Naive thymus-derived CD8-positive, alpha-beta T cell (primary cell): ENCODE measurements at places on chromosomes 12 and 14.

GRCh38 chr14:56102941-56103340 is 15.3 kb upstream of the PELI2 start:
- DNase-seq = no peak
- peaks cover 5% of the 10 kb centered on the region for H3K27me3 ChIP-seq
- H3K4me3 ChIP-seq = no peak overlapping the region
- H3K4me1 ChIP-seq = no peaks in the 10 kb centered on the region
- no peaks in the 10 kb centered on the region for H3K36me3 ChIP-seq
- no peak overlapping the region for H3K27ac ChIP-seq

- H3K27ac ChIP-seq = peak overlapping the region; percentile 43
- H3K4me3 ChIP-seq = peak overlapping the region; percentile 62
- H3K36me3 ChIP-seq = no peaks in the 10 kb centered on the region
- H3K4me1 ChIP-seq = peaks cover 12% of the 10 kb centered on the region
- no peaks in the 10 kb centered on the region for H3K27me3 ChIP-seq
Observed at GRCh38 chr12:49232940-49233841, 31.7 kb upstream of the TUBA1C start.

DNA sequence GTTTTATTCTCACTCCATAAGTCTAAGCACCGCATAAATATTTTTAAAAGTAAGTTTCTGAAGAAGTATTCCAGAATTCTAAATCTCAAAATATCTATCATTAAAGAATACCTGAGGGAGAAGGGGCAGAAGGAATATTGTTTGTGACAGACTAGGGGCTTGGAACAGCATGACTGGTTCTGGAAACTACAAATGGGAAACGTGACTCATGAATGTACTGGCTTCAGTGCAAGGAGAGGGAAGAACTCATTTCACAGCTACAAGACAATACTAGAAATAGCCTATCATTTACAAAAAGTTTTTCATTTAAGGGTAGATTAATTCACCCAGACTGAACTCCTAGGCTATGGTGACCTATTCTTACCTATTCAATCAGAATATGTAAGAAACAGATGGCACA is 121.3 kb downstream of the SLC25A21 start:
- DNase-seq = no peak
- no peaks in the 10 kb centered on the region for H3K4me1 ChIP-seq
- H3K27me3 ChIP-seq = peaks cover 11% of the 10 kb centered on the region
- no peaks in the 10 kb centered on the region for H3K36me3 ChIP-seq

DNA sequence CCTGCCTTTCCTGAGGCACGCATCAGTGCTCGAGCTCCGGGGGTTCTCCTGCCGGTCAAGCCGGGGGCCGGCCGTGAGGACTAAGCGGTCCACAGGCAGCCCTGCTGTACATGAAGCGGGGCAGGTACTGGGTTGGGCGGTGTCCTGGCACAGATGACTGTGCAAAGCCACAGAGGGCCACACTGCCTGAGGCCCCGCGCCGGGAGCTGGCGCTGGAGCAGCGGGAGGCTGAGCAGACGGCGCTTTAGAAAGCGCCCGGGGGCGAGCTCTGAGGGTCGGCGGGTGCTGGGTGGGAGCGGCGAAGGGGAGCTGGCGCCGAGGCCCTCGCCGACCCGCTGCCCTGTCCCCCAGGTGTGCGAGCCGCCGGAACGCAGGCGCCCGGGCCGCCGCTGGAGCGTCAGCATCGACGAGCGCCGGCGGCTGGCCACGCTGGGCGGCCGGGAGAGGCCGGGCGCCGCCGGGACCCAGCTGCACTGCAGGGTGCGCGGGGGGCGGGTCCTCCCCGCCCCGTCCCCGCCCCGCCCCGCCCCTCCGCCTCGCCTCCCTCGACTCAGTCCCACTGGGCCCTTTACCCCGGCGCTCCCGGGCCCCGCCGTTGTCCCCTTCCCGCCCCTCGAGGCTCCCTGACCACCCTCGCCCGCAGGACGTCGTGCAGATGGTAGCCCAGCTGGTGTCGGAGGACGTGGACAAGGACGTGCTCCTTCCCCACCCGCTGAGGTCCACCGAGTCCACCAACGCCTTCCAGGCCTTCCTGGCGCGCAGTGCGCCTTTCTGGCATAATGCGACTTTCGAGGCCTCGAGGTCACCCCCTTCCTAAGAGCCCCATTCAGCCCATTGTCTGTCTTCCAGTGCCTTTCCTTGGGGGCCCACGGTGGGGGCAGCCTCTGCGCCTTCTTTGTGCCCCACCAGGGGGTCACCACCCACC is 8.3 kb upstream of the MTA1 start:
- peak overlapping the region; percentile 56 for H3K4me3 ChIP-seq
- H3K27me3 ChIP-seq = peaks cover 11% of the 10 kb centered on the region
- no peaks in the 10 kb centered on the region for H3K36me3 ChIP-seq
- DNase-seq = no peak

DNA sequence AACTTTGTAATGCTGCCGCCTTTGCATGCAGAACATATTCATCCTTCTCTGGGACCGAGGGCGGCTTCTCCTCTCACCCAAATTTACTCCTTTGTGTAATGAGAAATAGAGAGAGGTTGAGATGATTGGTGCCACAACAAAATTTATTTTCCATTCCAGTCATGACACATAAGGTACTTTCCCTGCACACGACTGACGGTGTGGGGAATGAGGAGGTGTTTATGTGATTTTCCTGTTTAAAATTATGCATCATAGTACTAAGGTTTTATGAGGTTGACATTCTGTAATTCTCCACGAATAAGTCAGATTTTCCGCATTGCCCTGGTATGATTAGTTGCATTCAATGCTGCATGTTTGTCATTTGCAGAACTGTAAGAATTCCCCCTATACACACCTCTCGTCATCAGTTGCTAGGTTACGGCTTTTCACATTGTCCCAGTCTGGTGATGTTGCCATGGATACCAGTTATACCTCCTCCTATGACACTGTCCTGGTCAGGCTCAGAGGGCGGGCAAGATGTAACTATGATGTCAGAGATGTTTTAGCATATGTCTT is 23.1 kb downstream of the BICDL1 start:
- peak overlapping the region; percentile 53 for H3K4me3 ChIP-seq
- H3K27me3 ChIP-seq = no peaks in the 10 kb centered on the region
- peak; percentile 67 for DNase-seq
- peaks cover 84% of the 10 kb centered on the region for H3K4me1 ChIP-seq
